A673 (cell line): ENCODE measurements at places on chromosomes 11 and 22. TPM values are rescaled to one million over a fixed set of nuclear protein-coding genes. Genes with fewer than 3 reads are reported as not detected.

DNA sequence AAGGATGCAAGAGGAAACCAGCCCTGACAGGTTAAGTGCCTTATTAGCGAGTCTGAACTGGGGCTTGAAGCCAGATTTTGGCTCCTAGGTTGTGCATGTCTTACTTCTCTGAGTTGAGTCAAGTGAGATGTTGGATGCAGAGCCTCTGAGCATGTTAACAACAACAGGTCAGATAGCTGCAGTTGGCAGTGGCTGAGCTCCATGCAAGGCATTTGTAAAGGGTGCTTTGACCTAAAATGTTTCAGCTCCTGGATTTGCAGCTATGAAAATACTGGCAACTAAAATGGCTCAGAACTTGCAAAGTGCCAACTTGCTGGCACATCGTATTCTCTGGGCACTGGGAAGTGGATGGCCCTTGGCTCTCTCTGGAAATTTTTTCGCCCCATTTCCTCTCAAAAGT is 16.4 kb upstream of the CSRP3 start:
- no peak for DNase-seq
- H3K27me3 ChIP-seq, result no peaks in the 10 kb centered on the region
- no peak overlapping the region for H3K27ac ChIP-seq
- no peaks in the 10 kb centered on the region for H3K4me1 ChIP-seq
- H3K36me3 ChIP-seq, result no peaks in the 10 kb centered on the region

DNA sequence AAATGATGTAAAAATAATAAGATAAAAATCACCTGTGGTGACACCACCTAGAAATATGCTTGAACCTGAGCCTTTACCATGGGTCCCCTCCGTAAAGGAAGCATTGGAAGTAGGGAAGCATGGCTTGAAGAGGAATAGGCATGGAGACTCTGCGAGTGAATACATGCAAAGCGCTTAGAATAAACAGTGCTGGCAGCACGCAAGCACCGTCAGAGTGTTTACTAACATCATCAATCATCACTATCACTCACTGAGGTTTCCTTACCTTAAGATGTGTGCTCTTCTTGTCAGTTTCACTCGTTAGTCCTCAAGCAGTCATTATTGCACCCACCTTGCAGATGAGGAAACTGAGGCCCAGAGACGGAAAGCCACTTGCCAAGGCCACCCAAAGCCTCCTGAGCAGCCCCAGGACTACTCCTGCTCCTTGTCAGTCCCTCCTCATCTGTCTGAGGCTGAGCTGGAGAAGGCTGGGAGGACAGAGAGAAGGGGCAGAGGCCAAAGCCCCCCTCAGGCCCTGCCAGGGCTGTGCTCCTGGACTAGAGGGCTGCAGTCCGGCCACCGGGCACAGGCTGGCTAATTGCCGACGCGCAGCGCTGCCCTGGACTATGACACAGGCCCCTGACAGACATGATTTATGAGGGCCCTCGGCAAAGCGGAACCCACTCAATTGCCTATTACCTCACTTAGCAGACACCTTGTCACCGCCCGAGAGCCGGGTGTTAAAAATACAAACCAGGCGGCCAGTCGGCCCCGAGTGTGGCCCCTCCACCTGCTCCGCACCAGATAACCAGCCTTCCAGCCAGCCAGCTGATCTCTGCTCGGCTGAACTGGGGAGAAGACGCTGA is 168.9 kb downstream of the MN1 start:
- no peak overlapping the region for H3K27ac ChIP-seq
- H3K36me3 ChIP-seq, result no peaks in the 10 kb centered on the region
- no peak for DNase-seq
- H3K4me1 ChIP-seq, result no peaks in the 10 kb centered on the region

- no peaks in the 10 kb centered on the region for H3K4me1 ChIP-seq
- H3K27me3 ChIP-seq, result no peaks in the 10 kb centered on the region
- H3K36me3 ChIP-seq, result no peaks in the 10 kb centered on the region
- no peak overlapping the region for H3K4me3 ChIP-seq
- no peak overlapping the region for H3K27ac ChIP-seq
These were observed 69.1 kb downstream of the CTTN start for GRCh38 chr11:70467201-70468085.

- DNase-seq, result peak; percentile 30
- H3K4me3 ChIP-seq, result no peak overlapping the region
- no peaks in the 10 kb centered on the region for H3K27me3 ChIP-seq
- no peaks in the 10 kb centered on the region for H3K4me1 ChIP-seq
- no peaks in the 10 kb centered on the region for H3K36me3 ChIP-seq
- no peak overlapping the region for H3K27ac ChIP-seq
These were observed 16.9 kb downstream of the CCDC15 start for GRCh38 chr11:124970925-124971324.

GRCh38 chr22:35195821-35196220 is 61.5 kb upstream of the HMGXB4 start:
- no peak overlapping the region for H3K4me3 ChIP-seq
- H3K36me3 ChIP-seq, result no peaks in the 10 kb centered on the region
- no peak overlapping the region for H3K27ac ChIP-seq
- DNase-seq, result no peak
- H3K27me3 ChIP-seq, result peaks cover 5% of the 10 kb centered on the region

Gene OR2D2
- total RNA-seq, result not detected in 2 replicates

Gene SMTNL1
- not detected in 2 replicates for total RNA-seq

Gene APOA4
- total RNA-seq, result not detected in 2 replicates

Gene ASPHD2
- total RNA-seq, result 1.2 and 1.4 TPM in 2 replicates
